ENCODE measurements at places on chromosomes 3 and 15.
A peak's percentile ranks its signal among the peaks of the same experiment; 100 is the strongest.

DNA sequence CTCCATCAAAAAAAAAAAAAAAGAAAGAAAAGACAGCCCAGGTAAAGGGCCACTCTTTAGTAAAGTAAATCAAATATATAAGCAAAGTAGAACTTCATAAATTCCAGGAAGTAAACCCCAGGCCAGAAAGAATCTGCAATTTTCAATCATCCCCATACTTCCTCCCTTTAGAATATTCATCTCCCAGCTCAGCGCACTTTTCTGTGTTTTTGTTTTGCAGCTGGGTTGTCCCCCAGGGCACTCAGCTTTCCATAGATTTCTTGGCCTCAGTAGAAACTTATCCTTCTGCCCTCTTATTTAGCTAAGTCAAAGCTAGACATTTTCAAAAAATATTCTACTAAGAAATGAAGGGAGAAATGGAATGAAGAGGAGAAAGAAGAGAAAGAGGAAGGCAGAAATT, 24.0 kb upstream of the SPRED1 start:
- no peak for DNase-seq

DNA sequence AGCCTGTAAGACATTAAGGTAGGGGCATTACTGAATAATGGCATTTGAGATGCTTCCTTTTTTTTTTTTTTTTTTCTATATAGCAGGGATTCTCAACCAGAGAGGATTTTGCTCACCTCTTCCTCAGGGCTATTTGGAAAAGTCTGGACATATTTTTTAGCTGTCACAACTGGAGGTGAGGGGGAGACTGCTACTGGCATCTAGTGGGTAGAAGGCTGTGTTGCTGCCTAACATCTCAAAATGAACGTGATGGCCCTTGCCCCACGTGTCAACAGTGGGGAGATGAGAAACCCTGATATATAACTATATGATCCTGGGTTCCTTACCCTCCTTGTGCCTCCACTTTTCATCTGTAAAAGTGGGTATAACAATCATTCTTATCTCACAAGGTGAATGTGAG, 71.9 kb downstream of the CADPS start:
- DNase-seq: peak; percentile 57

DNA sequence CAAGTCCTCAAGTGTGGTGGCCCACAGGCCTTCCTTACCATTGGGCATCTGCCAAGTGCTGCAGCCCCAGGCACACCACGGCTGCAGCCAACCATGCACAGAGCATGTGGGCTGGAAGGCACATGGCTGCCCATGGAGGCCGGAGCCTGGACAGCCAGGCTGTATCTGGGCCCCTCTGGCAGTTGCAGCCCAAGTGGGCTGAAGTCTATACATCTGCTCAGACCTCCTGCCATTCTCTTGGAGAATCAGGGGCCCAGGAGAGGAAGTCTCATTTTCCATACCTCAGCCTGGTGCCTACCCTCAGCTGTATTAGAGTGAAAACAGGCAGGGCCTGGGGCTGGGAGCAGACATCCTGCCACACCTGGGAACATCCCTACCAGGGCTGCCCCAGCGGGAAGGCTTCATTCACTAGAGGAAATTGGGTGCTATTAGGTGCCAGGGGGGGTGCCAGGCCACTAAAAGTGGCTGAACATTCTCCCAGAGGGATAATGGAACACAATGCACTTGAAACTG, 48.0 kb upstream of the SLCO2A1 start:
- no peak for DNase-seq

GRCh38 chr3:59919586-59919985, 869.8 kb upstream of the CFAP20DC start:
- no peak for DNase-seq

DNA sequence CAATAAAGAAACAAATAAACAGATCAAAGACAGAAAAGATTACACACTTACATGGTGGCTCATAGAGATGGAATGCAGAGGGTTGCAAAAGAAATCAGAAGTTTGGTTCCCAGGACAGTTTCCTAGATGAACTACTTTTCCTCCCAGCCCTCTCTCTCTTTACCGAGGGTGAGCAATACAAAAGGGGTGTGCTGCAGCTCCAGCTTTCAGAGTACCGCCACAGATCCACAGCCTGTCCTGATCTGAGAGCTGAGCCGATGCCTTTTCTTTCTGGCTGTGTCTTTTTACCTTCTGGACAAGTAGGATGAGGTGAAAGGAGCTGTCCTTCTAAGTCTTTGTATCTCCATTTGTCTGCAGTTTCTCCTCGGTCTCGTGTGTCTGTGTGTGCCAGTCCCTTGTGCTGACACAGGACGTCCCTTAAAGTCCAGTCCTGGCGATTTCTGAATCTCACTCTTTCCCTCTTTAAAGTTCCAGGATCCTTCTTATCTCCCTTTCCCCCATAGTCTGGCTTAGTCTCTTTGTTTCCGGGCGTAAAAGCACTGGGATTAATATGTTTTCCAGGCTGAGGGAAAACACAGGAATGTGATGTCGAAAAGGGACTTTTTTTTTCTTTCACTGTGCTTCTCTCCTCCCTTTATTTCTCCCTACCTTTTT, 540 bp downstream of the CCDC80 start:
- peak; percentile 41 for DNase-seq

DNA sequence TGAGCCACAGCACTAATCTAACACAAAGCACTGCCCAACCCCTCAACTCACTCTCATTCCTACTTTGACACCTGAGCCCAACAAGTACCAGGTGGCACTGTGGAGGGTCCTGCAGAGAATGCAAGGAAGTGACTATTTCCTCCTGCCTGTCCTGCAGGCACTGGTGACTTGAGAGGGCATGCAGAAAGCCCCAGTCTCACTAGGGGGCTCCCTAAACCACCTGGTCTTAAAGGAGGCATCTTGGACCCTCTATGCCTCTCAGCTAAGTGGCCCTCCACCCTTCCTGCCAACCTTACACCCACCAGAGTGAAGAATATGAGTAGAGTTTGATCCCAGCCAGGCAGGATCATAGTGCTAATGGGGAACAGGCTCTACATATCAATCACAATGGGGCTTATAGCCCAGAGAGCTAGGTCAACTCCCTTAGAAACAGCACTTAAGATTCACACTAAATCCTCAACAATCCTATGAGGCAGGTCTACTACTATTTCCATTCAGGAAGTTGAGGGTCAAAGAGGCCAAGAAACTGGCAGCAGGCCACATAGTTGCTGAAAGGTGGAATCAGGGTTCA, 15.2 kb downstream of the TRAIP start:
- peak; percentile 59 for DNase-seq

GRCh38 chr3:36814066-36814717, 49.8 kb upstream of the DCLK3 start:
- DNase-seq: no peak

GRCh38 chr15:29452881-29453731, 183.5 kb upstream of the NSMCE3 start:
- no peak for DNase-seq

DNA sequence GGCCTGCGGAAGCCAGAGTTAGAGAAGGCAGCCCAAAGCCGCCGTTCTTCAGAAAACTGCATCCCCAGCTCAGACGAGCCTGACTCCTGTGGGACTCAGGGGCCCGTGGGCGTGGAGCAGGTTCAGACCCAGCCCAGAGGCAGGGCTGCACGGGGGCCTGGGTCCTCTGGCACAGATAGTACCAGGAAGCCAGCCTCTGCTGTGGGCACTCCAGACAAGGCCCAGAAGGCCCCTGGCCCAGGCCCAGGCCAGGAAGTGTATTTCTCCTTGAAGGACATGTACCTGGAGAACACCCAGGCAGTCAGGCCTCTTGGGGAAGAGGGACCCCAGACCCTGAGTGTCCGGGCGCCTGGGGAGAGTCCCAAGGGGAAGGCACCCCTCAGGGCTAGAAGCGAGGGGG, 23.1 kb downstream of the ALPK3 start:
- no peak for DNase-seq

DNA sequence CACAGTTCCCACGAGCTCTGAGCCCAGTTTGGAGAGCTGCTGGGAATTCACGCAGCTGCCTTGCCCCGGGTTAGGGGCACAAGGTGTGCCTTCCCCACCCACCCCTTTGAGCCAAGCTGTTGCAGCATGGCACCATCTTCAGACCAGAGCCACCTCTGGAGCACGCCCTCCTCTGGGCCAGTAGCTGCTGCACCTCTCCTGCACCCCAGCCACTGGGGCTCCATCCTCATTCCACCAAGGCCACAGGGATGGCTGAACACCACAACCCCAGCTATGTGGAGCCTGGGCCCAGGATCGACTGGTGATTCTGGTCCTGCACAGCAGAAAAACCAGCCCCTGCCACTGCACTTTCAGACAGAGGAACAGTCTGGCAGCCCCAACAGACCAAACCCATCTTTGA, 25.7 kb downstream of the TUBGCP5 start:
- DNase-seq: no peak

GRCh38 chr3:122998206-122998605, 29.4 kb downstream of the SEMA5B start:
- DNase-seq: no peak

DNA sequence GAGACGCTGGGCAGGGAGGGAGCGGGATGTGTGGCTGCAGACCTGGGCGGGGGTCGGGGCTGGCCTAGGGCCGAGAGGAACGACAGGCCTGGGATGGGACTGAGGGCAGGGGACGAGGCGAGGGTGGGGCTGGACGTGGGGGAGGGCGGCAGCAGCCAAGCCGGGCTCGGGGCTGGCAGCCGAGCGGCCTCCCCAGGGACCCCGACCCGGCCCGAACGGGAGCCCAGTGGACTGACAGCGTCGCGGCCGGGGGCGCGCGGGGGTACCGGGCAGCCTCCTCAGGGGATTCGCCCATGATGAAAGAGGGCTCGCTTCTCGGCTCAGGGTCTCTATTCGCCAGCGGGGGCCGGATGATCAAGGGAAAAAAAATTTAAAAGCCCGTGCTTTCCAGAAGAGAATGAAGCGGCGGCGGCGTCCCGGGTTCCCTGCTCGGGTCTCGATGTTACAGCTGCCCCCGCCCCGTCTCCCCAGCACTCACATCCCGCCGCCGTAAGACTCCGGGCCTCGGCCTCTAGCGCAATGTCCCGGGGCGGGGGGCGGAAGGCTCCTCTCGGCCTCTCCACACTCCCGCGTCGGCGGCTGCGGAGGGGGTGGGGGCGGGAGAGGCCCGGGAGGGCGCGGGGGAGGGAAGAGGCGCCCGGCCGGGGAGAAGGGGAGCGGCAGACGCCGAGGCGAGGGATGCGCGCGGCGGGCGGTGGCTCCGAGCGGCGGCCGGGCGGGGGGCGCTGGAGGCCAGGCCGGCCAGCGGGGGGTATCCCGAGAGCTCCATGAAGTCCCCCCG, 4.3 kb downstream of the PTH1R start:
- peak; percentile 17 for DNase-seq

DNA sequence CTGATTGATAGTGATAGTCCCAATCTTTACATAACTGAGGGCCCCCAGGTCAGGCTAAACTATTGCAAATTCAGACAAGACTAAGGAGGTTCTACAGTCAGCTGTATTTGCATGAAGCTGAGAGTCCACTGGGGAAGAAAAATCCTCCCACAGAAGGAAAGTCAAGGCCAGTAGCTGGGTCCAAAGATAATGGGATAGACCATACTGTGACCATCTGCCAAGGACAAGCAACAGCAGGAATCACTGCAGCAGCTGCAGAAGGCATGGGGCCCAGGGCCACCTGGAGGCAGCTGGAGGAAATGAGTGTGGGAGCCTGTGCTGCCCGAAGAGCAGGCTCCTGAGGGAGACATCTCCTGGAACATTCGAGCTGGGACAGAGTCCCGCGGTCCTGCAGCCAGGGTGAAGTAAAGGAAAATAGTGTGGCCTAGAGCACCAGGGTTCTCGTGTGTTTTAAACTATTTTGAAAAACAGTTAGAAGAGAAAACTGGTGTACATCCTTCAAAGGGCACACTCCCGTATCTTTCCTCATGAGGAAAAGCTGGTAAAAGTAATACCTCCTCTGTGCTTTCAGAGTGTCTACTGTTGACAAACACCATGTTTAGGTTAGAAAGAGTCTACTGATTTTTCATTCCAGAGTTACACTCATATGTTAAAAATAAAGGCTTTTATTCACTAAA, 13.2 kb upstream of the TMEM212 start:
- peak; percentile 98 for DNase-seq

DNA sequence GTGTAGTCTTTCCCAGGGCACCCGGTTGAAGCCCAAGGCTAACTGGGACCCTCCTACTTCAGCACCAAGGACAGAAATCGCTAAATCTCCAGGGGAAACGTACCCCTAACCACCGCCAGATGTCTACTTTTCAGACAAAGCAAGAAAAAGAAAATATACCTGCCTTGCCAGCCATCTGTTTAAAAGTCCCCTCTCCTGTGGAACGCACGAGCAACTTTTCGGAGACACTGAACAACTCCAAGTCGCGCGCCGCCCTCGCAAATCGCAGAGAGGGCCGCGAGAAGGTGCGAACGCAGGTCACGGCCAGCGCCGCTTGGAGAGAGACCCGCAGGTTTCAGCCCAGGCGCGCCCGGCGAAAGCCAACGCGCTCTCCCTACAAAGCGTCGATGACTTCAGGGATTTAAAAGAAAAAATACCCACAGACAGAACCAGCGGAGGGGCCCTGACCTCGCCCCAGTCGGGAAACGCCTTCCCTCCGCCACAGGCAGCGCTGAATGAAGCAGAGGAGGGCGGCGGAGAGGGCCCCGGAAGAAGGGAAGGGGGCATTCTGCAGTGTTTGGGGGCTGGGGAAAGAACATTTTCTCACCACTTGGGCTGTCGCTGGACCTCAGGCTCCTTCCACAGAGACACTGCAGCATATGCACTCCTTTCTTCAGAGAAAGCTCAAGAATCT, 213.1 kb downstream of the FGF12 start:
- DNase-seq: peak; percentile 72

Data from NCI-H82 (cell line).